ENCODE measurements at places on chromosomes 13 and 19.

- DNase-seq, result peak; percentile 42
Observed at GRCh38 chr19:1360818-1361461, 22.8 kb upstream of the NDUFS7 start.

- DNase-seq, result no peak
Observed at GRCh38 chr19:50869479-50869878, 3.8 kb upstream of the KLK2 start.

DNA sequence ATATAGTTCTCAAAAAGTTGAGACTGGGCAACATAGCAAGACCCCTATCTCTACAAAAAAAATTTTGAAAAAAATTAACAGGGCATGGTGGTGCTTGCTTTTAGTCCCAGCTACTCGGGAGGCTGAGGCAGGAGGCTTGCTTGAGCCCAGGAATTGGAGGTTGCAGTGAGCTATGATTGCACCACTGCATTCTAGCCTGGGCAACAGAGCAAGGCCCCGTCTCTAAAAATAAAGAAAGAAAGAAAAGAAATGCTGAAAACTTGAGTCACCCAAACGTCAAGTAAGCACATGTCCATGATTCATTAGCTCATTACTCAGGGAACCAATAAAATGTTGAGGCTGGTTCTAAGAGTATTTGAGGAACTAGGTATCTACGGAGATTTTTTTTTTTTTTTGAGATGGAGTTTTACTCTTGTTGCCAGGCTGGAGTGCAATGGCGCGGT is 33.9 kb upstream of the SEMA6B start:
- no peak for DNase-seq

DNA sequence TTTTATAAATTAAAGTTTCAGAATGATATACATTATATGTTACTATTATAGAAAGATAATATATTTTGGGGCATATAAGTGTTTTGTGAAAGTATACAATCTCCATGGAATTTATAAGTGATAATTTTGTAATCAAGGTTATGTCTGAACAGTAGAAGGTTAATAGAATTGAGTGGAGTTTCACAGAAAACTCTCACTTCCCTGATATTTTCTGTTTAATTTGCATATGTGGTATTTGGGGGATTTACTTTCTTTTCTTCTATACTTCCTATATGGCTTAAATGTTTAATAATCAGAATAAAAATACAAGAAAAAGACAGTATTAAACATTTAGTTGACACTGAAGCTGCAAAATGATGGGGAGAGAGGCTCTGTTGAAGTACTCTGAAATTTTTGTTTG is 848.5 kb downstream of the DACH1 start:
- no peak for DNase-seq

- DNase-seq, result peak; percentile 47
Observed at GRCh38 chr19:33621065-33621785, 528 bp upstream of the CHST8 start.

DNA sequence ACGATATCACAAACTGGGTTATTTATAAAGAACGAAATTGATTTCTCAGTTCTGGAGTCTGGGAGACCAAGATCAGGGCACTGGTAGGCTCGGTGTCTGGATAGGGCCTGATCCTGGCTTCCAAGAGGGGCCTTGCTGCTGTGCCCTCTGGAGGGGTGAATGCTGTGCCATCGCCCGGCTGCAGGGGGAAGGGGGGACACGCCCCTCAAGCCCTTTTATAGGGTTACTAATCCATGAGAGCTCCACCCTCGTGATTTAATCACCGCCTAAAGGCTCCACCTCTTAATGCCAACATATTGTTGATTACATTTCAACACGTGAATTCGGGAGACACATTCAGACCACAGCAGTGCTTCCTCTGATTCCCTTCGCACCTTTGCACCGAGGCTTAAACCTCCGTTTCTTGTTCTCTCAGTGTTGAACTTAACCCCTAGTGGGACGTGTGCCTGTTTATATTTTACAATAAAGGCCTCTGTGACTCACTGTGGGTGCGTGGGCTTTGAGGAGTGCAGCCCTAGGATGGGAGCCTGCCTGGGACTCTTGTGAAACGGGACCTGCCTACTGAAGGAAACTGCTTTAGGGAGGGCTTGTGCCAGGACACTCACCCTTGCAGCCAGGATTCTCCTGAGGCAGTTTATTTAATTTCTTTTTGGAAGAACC is 52.4 kb upstream of the SPATA13 start:
- no peak for DNase-seq

GRCh38 chr13:72507416-72508199 is 219.8 kb downstream of the MZT1 start:
- no peak for DNase-seq

- no peak for DNase-seq
Observed at GRCh38 chr13:97142452-97142851, 79.7 kb upstream of the MBNL2 start.

GRCh38 chr13:68727798-68728197 is 1379.8 kb upstream of the ATXN8OS start:
- peak; percentile 64 for DNase-seq

GRCh38 chr19:27892500-27892899 is 1320.5 kb downstream of the UQCRFS1 start:
- no peak for DNase-seq

- DNase-seq, result no peak
Observed at GRCh38 chr13:66071029-66071428, 1159.1 kb downstream of the PCDH9 start.

- DNase-seq, result no peak
Observed at GRCh38 chr13:102983496-102983895, 82.7 kb downstream of the SLC10A2 start.

DNA sequence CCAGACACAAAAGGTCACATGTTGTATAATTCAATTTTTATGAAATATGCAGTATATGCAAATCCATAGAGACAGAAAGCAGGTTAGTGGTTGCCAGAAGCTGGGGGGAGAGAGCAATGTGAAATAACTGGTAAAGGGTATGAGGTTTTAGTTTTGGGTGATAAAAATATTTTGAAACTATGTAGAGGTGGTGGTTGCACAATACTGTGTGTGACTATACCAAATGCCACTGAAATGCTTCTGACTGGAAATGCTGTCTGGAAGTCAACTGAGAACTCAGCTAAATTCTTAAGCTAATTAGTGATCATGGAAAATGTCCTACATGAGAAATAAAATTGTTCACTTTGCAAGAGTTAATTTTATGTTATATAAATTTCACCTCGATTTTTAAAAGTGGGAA is 65.3 kb upstream of the RXFP2 start:
- DNase-seq, result no peak
